ENCODE measurements at places on chromosomes 3 and 15.

DNA sequence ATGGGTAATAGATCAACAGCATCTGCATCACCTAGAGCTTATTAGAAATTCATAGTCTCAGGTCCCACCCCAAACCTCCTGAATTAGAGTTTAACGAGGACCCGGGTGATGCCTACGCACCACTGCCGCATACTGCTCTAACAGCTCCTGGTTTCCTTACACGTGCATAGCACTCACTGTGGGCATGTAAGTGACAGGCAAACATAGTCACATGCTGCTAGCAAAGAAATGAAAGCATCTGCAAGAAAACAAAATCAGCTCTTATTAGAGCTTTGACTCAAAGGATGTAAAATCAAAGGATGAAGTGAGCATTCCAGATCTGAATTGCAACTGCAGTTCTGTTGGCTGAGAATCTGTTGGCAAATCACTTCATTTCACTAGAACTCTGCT lies 19.1 kb upstream of the RIOX2 start:
- no peak for DNase-seq

DNA sequence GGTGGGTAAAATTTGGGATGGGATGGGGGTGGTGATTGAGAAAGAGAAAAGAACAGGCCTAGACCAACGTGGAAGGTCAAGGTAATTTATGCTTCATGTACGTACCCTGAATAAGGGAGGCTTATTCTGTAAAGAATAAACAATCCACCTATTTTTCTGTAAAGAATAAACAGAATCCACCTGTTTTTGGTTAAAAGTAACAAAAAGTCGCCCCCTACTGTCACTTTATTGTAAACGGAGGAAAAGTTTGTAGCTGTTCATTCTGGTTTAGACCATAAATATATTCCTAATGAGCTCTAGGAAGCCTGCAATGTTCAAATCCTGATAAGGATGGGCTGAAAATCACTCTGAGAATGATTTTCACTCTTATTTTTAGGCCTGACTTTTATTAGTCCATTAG lies 23.5 kb upstream of the SQOR start:
- DNase-seq = peak; percentile 47

- DNase-seq = no peak
Observed at GRCh38 chr15:61106044-61106834, 122.9 kb downstream of the RORA start.

DNA sequence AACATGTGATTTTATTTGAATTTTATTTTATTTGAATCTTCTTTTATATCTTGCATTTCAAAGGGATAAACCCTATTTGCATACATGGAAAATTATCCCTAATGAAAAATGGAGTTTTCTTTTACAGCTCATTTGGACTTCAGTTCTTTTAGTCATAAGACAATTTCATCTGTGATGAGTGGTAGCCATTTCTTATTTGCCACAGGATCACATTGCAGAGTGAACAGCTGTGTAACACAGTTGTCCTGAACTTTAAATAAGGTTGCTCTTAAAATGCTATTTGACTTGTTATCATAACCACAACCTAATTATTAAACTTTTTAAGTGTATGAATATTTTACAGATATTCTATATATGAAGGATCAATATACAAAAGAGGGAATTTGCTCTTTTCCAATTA lies 221.7 kb upstream of the ROPN1 start:
- no peak for DNase-seq

- DNase-seq = no peak
Observed at GRCh38 chr3:32592696-32593353, 22.2 kb upstream of the DYNC1LI1 start.

Measured in hematopoietic multipotent progenitor cell treated with erythropoietin and hydrocortisone succinate and interleukin-3 and kit ligand, for 15 days (in vitro differentiated cells).